Memory B cell (primary cell): ENCODE measurements at places on chromosomes 1 and 21.

DNA sequence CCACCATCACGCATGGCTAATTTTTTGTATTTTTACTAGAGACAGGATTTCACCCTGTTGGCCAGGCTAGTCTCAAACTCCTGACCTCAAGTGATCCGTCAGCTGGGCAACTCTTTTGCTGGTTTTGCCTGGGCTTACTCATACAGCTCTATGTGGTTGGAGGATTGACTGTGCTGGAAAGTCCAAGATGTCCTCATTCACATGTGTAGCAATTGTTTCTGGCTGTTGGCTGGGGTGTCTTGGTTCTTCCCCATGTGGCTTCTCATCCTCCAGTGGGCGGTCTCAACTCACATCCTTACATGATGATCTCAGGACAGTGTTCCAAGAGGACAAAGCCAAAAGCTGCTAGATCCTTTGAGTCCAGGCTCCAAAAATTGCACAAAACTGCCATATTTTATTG lies 53.3 kb downstream of the TEX35 start:
- DNase-seq: no peak

- no peak for DNase-seq
These were observed 45.5 kb downstream of the VPS13D start for GRCh38 chr1:12275370-12275769.

GRCh38 chr1:231091831-231092301 lies 51.8 kb upstream of the FAM89A start:
- no peak for DNase-seq

DNA sequence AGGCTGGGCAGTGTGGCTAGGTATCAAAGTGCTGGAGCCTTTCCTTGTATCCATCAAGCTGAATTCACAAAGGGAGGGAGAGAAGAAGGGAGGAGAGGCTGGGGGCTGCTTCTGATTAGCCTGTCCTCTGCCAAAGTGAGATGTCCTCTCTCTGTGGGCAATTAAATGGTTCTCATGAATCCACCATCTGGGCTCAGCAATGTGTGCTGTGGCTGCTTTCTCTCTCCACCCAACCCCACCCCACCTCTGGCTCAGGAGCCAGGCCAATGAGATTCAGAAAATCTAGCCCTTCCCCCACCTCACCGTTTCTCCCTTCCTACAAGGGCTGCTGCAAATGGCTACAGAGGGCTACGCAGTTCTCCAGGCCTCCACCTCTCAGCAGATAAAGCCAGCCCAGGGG lies 154.6 kb downstream of the TENT5C start:
- DNase-seq: no peak
